Gastrocnemius medialis (tissue), 4 donors: ENCODE measurements at places on chromosomes 16 and 17. TPM values are rescaled to one million over a fixed set of nuclear protein-coding genes. Genes with fewer than 3 reads are reported as not detected.

DNA sequence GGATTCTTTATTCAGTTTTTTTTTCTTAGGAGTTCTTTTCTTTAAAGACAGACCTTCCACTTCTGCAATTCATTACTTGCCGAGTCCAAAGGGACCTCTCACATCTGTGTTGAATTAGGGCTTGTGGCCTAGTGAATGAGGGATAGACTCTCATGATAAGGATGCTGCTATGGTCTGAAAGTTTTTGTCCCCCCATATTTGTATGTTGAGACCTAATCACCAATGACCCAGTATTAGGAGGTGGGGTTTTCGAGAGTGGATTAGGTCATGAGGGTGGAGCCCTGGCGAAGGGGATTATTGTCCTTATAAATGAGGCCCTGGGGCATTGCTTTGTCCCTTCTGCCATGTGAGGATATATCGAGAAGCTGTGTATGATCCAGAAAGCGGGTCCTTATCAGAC lies 9.5 kb downstream of the KRT12 start:
- no peak for DNase-seq

DNA sequence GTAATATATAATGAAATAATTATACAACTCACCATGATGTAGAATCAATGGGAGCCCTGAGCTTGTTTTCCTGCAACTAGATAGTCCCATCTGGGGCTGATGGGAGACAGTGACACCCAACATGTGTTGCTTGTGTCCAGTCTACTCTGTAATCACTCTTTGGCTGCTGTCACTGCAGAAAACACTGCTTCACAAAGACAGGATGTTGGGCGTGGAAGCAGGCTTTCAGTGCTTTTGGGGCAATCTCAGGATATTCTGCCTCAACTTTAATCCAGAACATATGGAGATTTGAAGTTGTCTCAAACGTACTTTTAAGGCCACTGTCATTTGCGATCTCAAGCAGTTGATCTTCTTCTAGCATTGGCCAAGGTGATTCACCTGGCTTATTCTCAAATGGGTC lies 94.9 kb downstream of the CYTH1 start:
- DNase-seq = no peak

GRCh38 chr16:25799816-25800215 lies 108.1 kb downstream of the HS3ST4 start:
- no peak for DNase-seq

GRCh38 chr16:21634216-21634615 lies 18.2 kb downstream of the IGSF6 start:
- no peak for DNase-seq

GRCh38 chr16:72974142-72974769 lies 73.7 kb downstream of the ZFHX3 start:
- no peak for DNase-seq

DNA sequence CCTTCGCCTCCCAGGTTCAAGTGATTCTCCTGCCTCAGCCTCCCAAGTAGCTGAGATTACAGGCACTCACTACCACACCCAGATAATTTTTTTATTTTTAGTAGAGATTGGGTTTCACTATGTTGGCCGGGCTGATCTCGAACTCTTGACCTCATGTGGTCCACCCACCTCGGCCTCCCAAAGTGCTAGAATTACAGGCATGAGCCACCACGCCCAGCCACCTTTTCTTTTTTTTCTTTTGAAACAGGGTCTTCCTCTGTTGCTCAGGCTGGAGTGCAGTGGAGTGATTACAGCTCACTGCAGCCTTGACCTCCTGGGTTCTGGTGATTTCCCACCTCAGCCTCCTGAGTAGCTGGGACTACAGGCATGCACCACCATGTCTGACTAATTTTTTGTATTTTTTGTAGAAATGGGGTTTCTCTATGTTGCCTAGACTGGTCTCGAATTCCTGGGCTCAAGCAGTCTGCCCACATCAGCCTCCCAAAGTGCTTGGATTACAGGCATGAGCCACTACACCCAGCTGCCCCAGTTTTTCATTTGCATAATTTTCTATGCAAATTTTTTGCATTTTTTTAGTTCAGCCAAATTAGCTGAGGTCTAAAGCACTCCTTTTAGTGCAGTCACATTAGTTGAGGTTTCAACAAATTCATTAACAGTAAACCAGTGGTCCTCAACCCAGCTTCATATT lies 11.3 kb downstream of the WWP2 start:
- DNase-seq = no peak

The MEOX1 gene
- 12.2 TPM for total RNA-seq

- peak; percentile 65 for DNase-seq
Observed at GRCh38 chr17:42405963-42406495, 17.0 kb downstream of the CAVIN1 start.

DNA sequence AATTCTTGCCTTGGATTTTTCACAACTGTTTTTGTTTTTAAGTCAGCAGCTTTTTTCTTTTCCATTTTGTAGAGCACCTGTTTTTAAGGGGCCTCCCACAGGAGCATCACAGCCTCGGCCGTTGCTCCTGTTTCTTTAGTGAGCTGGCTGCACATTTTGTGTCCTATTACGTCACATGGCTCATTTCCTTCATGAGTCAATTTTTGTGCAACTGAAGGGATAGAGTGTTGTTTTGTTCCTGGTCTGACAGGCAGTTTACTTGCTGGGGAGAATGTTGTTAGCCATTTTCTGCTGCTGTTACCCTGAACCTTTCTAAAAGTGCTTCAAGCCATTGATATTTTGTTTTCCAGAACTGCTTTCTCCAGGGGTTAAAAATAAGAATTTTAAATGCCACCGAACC lies 45.0 kb upstream of the CRISPLD2 start:
- peak; percentile 76 for DNase-seq
